ENCODE measurements at places on chromosomes 5 and 9.
A peak's percentile ranks its signal among the peaks of the same experiment; 100 is the strongest.

DNA sequence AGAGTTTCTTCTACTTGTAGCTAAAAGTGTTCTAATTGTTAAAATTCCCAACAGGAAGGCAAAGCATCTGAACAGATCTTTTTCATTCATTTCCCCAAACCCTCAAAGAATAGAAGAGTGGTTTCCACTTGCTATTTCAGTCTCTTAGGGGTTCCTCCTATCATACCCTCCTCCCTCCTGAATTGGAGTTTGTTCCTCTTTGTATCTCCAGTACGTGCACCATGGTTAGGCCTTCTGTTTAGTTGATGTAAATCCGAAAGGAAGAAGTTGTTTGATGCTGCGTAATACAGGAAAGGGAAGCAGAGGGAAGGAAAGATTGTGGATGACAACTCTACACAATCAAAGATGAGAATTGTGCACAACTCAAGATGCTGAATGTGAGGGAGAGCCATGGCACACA, 303.6 kb downstream of the PIK3R1 start:
- no peak for DNase-seq

DNA sequence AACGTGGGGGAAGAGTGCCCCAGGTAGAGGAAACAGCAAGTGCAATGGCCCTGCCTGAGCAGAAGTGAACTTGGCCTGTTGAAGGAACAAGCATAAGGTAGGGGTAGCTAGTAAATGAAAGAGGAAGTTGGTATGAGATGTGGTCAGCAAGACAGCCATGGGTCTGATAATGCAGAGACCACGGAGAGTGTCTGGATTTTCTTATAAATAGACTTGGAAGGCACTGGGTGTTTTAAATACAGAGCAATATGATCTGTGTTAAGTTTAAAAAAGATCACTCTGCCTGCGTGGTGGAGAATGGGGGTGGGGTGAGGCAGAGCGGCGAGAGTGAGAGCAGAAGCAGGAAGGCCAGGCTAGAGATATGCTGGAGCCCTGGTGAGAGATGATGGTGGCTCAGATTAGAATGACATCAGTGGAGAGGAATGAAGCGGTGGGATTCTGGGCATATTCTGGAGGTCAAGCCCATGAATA, 4.2 kb downstream of the ADAM19 start:
- DNase-seq = no peak

GRCh38 chr5:173268750-173269432, 33.9 kb upstream of the NKX2-5 start:
- DNase-seq = no peak

- DNase-seq = no peak
Observed at GRCh38 chr5:159211729-159212174, 2.4 kb upstream of the RNF145 start.

- DNase-seq = no peak
Observed at GRCh38 chr9:72701510-72701909, 180.1 kb downstream of the TMC1 start.

DNA sequence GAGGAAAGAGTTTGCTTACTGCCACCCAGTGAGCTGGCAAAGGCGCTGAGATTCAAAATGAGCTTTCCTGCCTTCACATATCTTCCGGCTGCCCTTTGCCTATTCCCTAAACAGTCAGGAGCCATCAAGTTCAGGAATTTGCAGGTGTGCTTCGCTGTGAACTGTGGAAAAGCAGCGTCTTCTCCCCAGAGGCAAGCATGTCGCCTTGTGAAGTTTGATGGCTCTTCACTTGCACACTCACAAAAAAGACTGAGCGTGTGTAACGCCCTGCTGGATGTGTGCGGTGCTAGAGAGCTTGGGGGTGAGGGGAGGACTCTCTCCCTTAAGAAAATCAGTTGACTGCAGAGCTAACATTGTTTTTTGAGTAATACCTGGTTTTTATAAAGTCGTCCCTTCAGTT, 288.7 kb downstream of the DOCK8 start:
- DNase-seq = no peak

- no peak for DNase-seq
Observed at GRCh38 chr9:107491081-107492053, 1.8 kb upstream of the KLF4 start.

DNA sequence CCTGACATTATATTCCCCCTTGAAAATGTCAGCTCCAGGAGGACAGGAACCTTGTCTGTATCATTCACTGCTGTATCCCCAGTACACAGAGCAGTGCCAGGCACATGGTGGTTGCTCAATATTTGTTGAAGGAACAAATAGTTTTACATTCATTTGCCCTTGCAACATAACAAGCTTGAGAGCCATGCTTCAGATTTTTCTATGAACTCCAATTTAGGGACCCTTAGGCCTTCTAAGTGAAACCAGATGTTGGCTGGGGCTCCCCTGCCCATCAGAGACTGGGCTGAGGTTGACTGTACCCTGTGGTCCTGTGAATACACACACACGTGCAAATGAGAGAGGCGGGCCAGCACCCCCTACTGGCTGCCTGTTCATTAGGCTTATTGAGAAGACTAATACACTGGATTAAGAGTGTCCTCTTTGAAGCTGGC, 214.9 kb upstream of the WWC1 start:
- DNase-seq = no peak

GRCh38 chr5:16883176-16883575, 52.9 kb downstream of the MYO10 start:
- no peak for DNase-seq

DNA sequence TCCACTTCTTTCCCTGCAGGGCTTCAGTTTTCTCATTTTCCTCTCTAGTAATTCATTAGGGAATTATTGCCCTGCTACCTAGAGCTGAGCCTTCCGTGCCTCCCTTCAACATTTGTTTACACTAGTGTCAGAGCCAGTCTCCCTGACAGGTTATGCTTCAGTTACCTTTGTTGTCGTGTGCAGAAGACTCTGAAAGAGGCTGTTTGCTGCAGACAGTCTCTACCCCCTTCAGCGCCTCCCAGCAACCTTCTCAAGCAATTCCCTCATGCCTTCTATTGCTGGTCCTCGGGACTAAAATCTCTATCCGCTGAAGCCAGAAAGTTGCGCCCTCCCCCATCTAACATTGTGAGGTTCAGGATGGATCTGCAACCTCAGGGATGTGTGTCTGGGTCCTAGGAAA, 12.8 kb downstream of the RALGPS1 start:
- no peak for DNase-seq

GRCh38 chr9:108694170-108694569, 161.6 kb downstream of the ACTL7B start:
- no peak for DNase-seq

GRCh38 chr9:27094640-27095298, 14.3 kb upstream of the TEK start:
- DNase-seq = no peak

DNA sequence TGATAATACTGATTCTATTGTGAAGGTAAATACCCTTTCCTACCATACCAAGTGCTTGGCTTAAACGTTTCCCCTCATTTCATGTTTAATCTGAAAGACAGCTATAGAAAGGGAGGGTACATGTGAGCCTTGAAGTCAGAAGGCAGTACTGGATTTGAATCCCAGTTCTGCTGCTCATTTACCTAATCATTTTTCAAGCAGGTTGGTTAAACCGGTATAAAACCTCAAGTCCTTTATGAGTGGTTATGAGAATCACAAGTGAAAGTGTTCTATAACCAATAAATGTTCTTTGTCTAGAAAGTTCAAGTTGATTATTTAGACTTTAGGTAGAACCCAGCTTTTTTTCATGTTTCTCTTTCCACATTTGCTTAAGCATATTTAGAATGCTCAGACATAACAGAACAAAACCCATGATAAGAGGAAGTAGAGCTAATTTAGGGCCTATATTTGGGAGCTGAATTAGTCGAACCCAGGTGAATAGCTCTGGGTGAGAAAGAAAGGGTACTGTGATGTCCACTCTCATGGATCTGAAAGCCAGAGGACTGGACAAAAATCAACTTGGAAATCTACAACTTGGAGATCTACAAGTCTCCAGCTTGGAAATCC, 29.7 kb upstream of the F2RL2 start:
- no peak for DNase-seq

DNA sequence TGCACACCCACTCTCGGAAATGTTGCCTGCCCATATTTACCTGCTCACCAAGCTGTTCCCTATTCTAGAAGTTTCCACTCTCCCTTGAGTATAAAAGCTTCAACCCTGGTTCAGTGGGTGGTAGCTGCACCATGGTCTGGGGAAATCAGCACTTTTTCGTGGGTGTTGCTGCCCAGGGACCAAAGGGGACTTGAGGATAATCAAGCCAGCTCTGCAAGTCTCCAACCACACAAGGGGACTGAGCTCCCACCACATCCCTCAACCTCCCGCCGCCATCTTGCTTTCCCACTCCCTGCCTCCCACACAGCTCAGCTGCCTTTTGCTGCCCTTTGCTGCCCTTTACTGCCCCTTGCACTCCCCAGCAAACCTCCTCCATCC, 210.0 kb downstream of the AUH start:
- no peak for DNase-seq

DNA sequence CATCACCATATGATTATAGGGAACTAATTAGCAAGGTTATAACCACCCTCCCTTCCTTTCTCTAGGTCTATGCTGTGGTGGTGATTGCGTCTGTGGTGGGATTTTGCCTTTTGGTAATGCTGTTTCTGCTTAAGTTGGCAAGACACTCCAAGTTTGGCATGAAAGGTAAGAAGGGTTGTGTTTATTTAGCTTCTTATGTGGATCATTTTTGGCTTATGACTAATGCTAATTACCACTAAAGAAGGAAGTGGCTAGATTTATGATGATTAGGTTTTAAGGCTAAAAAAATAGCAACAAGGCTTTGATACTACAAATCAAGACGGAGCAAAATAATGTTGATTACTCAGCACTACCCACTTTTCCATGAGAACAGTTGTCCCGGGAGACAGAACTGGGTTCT, 82.4 kb downstream of the NTRK2 start:
- DNase-seq = no peak

- DNase-seq = no peak
Observed at GRCh38 chr5:40587376-40587775, 92.3 kb upstream of the PTGER4 start.

DNA sequence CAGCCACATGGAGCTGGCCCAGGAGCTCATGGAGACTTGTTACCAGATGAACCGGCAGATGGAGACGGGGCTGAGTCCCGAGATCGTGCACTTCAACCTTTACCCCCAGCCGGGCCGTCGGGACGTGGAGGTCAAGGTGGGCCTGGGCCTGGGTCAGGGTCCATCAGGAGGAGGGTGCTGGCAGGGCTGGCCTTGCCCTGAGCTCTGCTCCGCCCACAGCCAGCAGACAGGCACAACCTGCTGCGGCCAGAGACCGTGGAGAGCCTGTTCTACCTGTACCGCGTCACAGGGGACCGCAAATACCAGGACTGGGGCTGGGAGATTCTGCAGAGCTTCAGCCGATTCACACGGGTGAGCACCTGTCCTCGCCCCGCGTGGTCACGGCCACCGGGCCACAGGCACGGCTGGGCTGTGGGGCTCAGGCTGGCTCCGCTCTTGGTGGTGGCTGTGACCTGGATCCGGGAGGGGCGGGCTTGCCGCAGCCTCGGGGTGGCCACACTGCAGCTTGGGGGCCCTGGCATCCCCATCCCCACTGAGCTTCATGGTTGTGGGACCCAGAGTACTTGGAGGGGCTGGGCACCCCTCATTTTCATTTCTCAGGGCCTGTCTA, 7.1 kb downstream of the DPP7 start:
- DNase-seq = no peak

DNA sequence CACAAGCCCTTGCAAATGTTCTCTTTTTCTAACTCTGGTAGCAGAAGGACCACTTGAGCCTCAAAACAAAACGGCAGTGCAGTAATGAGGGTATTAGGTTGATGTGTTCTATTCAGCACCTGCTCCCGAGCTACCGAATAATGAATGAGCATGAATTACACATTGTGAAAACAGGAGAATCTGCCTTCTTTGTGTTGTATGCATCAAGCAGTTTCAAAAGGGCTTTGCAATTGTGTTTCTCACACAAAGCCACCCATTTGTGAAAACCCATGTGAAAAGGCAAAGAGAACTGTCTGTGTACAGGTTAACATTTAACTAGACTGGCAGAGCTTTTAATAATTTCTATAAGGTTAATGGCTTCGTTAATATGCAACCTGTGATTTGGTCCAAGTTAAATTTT, 97.8 kb downstream of the STK32A start:
- no peak for DNase-seq

- no peak for DNase-seq
Observed at GRCh38 chr5:111486055-111486454, 26.3 kb downstream of the STARD4 start.

GRCh38 chr5:37495210-37495609, 116.1 kb downstream of the WDR70 start:
- no peak for DNase-seq

GRCh38 chr5:157072508-157072907, 13.6 kb upstream of the HAVCR1 start:
- no peak for DNase-seq

DNA sequence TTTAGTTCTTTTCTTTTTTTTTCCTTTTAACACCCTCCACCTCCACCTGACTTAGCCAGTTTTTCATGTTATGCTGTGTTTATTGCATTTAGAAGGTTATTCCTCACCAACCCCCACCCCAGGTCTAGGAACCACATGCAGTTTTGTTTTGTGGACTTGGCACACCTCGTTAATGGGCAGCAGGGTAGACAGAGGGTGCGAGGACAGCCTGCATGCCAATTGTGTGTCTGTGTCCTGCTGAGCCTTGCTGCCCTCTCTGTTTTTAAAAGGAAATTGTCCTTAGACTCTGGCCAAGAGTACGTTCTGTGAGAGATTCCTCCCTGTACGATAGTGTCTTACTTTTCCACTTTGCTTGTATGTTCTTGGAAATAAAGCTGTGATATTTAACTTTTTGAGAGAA, 13.9 kb downstream of the PIK3R1 start:
- DNase-seq = no peak

GRCh38 chr9:133103183-133103986, 17.7 kb downstream of the RALGDS start:
- peak; percentile 57 for DNase-seq

DNA sequence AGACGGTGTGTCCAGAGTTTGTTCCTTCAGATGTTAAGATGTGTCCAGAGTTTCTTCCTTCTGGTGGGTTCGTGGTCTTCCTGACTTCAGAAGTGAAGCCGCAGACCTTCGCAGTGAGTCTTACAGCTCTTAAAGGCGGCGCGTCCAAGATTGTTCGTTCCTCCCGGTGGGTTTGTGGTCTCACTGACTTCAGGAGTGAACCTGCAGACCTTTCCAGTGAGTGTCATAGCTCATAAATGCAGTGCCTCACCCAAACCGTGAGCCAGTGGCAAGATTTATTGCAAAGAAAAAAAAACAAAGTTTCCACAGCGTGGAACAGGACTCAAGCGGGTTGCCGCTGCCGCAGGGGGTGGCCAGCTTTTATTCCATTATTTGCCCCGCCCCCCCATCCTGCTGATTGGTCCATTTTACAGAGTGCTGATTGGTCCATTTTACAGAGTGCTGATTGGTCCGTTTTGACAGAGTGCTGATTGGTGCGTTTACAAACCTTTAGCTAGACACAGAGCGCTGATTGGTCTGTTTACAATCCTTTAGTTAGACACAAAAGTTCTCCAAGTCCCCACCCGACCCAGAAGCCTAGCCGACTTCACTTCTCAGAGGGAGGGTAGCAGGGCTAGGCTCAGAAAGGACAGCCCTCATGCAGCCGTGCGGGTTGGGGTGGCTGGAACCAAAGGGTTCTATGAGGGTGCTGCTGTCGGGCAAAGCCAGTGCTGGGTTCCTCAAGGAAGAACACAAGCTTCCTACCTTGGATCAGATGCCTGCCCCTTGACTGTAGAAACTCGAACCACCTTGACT, 9.1 kb upstream of the RNF130 start:
- peak; percentile 36 for DNase-seq
